Spinal cord (tissue), 10 donors: ENCODE measurements at places on chromosomes 7 and 10. TPM values are rescaled to one million over a fixed set of nuclear protein-coding genes. Genes with fewer than 3 reads are reported as not detected.
A peak's percentile ranks its signal among the peaks of the same experiment; 100 is the strongest.

DNA sequence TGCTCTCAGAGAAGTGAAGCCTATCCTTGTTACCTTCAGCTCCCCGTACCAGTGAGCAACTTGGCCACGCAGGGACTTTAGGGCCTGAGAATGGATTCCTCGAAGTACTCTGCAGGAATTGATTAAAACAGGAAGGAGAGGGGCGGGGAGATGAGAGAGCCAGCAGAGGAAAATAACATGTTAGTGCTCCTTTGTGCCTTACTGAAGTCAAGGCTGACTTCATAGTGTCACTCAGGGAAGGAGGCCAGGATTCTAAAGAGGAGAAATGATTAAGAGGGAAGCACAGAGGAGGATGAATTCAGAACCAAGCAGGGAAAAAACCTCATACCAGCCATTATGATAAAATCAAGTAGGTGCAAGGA, 195.6 kb upstream of the RHOBTB1 start:
- H3K27me3 ChIP-seq: no peaks in the 10 kb centered on the region
- H3K4me3 ChIP-seq: no peak overlapping the region
- DNase-seq: no peak
- H3K4me1 ChIP-seq: no peaks in the 10 kb centered on the region
- H3K27ac ChIP-seq: no peak overlapping the region

GPR22 gene
- 5.1 TPM for total RNA-seq

DNA sequence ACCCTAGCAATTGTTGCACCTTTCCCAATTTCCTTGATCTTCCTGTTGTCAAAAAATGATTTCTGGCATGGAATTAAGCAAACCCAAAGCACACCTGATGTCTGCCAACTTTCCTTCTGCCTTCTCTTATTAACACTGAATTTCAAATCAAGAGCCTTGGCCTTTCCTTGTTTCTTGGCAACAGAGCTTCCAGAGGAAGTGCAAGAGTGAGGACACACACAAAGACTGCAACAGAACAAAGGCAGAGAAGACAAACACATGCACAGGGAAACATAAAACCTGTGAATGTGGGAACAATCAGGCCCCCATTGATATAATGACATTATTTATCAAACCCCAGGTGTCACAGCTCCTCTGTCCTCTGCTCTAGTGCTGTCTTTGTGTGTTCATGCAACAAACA, 73.0 kb upstream of the IL6 start:
- no peak overlapping the region for H3K27ac ChIP-seq
- no peaks in the 10 kb centered on the region for H3K36me3 ChIP-seq
- no peaks in the 10 kb centered on the region for H3K4me1 ChIP-seq
- H3K27me3 ChIP-seq: no peaks in the 10 kb centered on the region
- peak; percentile 79 for DNase-seq

GRCh38 chr7:49791088-49791741, 17.8 kb downstream of the VWC2 start:
- DNase-seq: peak; percentile 78
- no peak overlapping the region for H3K4me3 ChIP-seq
- no peak overlapping the region for H3K27ac ChIP-seq

GRCh38 chr10:63744060-63744941, 223.1 kb downstream of the REEP3 start:
- no peak overlapping the region for H3K27ac ChIP-seq
- H3K36me3 ChIP-seq: no peaks in the 10 kb centered on the region
- H3K4me3 ChIP-seq: no peak overlapping the region
- H3K27me3 ChIP-seq: no peaks in the 10 kb centered on the region
- H3K4me1 ChIP-seq: no peaks in the 10 kb centered on the region

DNA sequence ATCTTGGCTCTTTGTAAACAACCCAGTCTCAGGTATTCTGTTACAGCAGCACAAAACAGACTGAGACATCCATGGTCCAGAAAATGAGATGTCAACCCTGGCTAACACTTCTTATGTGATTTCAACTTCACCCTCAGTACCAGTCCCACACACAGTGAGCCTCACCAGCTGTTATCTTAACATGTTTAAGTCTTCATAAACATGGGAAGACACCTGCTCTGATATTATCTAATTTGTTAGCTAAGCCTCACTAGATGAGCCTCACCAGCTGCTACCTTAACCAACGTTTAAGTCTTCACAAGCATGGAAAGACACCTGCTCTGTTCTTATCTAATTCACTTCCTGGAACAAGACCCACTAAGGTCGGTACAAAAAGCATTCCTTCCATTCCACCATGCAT, 130.8 kb downstream of the CALN1 start:
- no peak overlapping the region for H3K27ac ChIP-seq
- H3K4me3 ChIP-seq: no peak overlapping the region
- H3K36me3 ChIP-seq: no peaks in the 10 kb centered on the region
- DNase-seq: no peak
- no peaks in the 10 kb centered on the region for H3K27me3 ChIP-seq
- H3K4me1 ChIP-seq: no peaks in the 10 kb centered on the region

- H3K36me3 ChIP-seq: no peaks in the 10 kb centered on the region
- H3K4me3 ChIP-seq: no peak overlapping the region
- no peaks in the 10 kb centered on the region for H3K27me3 ChIP-seq
- DNase-seq: no peak
- H3K27ac ChIP-seq: no peak overlapping the region
Observed at GRCh38 chr10:121260377-121260776, 337.9 kb downstream of the FGFR2 start.

- no peak overlapping the region for H3K27ac ChIP-seq
- H3K36me3 ChIP-seq: peaks cover 67% of the 10 kb centered on the region
- peaks cover 61% of the 10 kb centered on the region for H3K4me1 ChIP-seq
- H3K4me3 ChIP-seq: no peak overlapping the region
- H3K27me3 ChIP-seq: peaks cover 6% of the 10 kb centered on the region
Observed at GRCh38 chr7:128835790-128836641, 5.8 kb downstream of the FLNC start.

ATE1 gene
- 60.7 TPM for total RNA-seq

WAPL gene
- total RNA-seq: 57.0 TPM

- H3K27ac ChIP-seq: no peak overlapping the region
- no peaks in the 10 kb centered on the region for H3K36me3 ChIP-seq
- peaks cover 11% of the 10 kb centered on the region for H3K27me3 ChIP-seq
- H3K4me3 ChIP-seq: no peak overlapping the region
- peaks cover 19% of the 10 kb centered on the region for H3K4me1 ChIP-seq
Observed at GRCh38 chr7:25669281-25669781, 441.0 kb upstream of the NPVF start.

ADAMTS14 gene
- 4.7 TPM for total RNA-seq

DNA sequence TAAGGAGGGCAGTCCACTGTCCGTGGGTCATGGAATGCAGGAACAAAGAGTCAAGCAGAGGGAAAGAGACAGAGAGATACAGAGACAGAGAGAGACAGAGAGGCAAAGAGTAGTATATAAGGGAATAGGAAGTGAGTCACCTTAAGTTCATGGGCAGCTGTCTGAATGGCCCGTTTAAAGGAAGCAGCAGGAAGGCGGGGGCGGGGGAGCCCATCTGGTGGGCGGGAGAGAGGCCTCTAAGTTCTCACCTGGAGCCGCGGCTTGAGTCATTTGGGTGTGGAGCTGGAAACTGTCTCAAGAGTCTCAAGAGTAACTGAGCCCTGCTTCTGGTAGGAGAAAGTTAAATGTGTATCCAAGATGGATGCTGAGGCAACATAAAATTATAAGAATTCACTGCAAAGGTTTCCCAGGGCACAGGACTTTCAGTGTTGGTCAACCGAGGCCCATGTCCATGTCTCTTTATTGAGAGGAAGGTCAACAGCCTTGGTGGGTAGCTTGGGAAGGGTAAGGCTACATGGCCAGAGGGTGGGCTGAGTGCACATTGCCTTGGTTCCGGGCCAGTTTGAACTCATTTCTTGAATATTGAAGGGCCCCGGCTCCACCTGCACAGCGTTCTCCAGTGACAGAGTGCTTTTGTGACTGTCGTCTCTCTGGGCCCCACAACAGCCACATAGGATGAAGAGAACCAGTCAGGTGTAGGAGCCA, 85.5 kb upstream of the CACUL1 start:
- DNase-seq: no peak
- no peaks in the 10 kb centered on the region for H3K4me1 ChIP-seq
- H3K36me3 ChIP-seq: peaks cover 3% of the 10 kb centered on the region

GHRHR gene
- total RNA-seq: 2.7 TPM

- H3K27ac ChIP-seq: no peak overlapping the region
- no peaks in the 10 kb centered on the region for H3K4me1 ChIP-seq
- no peaks in the 10 kb centered on the region for H3K36me3 ChIP-seq
- H3K4me3 ChIP-seq: no peak overlapping the region
- H3K27me3 ChIP-seq: no peaks in the 10 kb centered on the region
- no peak for DNase-seq
Observed at GRCh38 chr10:52297747-52298146, 16.3 kb upstream of the DKK1 start.

DNA sequence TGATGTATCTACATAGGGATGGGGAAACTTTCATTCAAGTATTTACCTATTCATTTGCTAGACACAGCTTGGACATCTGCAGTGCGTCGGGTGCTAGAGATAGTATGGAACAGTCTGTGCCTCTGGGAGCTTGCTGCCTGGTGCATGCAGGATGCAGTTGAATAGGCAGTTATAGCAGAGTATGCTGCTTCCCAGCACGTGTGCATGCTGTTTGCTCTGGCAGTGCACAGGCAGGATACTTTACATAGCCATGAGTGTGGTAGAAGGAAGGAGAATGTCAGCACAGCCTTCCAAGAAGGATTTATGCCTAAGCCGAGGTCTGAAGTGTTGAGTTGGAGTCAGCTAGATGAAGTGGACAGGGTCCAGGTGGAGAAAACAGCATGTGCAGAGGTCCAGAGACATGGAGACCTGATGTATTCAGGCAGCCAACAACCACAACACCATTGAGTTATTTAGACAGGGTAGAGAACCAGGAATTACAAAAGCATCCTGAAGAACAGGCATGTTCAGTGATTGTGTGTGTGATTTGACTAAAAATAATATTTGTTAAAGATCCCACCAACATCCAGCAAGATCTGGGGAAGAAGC, 8.1 kb downstream of the MAP3K8 start:
- DNase-seq: peak; percentile 34
- H3K27ac ChIP-seq: no peak overlapping the region
- H3K4me3 ChIP-seq: no peak overlapping the region
- H3K27me3 ChIP-seq: no peaks in the 10 kb centered on the region

PRSS37 gene
- not detected for total RNA-seq

C10orf143 gene
- total RNA-seq: 2.2 TPM

- peaks cover 60% of the 10 kb centered on the region for H3K36me3 ChIP-seq
- no peak for DNase-seq
Observed at GRCh38 chr7:6121141-6121540, 90.0 kb downstream of the ANKRD61 start.

DNA sequence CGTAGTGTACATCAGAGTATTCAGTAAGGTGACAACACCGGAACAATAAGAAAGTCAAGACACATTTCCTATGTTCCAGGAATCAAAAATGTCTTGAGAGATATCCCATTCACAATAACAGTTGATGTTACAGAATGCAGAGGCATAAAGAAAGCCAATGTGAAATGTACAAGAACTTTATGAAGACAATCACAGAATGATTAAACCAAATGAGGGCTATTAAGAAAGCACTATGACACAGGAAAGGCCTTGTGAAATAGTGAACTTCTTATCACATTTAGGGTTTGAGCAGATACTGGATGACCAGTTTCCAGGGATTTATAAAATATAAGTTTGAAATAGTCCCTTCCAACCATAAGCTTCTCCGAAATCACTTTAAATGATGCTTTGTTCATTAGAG, 52.7 kb downstream of the VWDE start:
- no peaks in the 10 kb centered on the region for H3K36me3 ChIP-seq
- no peaks in the 10 kb centered on the region for H3K4me1 ChIP-seq
- no peak overlapping the region for H3K27ac ChIP-seq
- no peak for DNase-seq
- H3K27me3 ChIP-seq: no peaks in the 10 kb centered on the region
- H3K4me3 ChIP-seq: no peak overlapping the region

DNA sequence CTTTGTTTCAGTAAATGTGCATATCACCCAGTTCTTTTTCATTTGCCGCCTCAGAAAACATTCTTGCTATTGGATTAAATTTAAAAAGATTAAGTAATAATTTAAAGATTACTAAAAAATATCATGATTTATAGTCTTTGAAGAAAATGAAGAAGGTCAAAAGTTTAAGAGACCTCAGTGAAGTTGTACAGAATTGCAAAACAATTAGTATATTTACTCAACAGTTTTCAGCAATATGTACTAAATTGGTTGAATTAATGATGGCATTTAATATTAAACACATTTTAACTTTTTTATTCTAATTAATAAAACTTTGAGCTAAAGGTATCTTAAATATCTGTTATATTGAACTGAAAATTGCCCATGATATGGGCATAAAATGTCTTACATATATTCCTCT, 49.9 kb upstream of the KLF6 start:
- no peaks in the 10 kb centered on the region for H3K36me3 ChIP-seq
- H3K4me3 ChIP-seq: no peak overlapping the region
- H3K27me3 ChIP-seq: no peaks in the 10 kb centered on the region
- peaks cover 4% of the 10 kb centered on the region for H3K4me1 ChIP-seq
- DNase-seq: no peak

TFAM gene
- total RNA-seq: 34.1 TPM

TLX1 gene
- total RNA-seq: not detected

UPK3BL2 gene
- total RNA-seq: 10.4 TPM

DNA sequence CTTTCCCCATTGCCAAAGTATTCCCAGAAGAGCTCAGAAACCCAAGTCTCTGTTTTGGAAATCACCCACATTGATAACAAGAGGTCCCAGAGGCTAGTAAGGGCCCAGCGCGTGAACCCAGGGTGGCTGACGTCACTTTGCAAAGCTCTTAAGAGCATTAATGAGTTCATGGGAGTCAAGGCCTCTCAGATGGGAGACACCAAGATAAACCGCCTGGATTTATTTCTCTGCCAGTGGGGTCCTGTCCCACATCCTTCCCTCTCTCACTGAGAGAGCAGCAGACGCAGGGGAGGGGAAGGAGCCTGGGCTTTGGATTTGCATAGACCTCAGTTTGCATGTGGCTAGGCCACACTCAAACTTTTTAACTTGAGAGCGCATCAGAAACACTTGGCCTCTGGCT, 184.8 kb upstream of the PDE1C start:
- H3K4me3 ChIP-seq: no peak overlapping the region
- H3K4me1 ChIP-seq: peaks cover 5% of the 10 kb centered on the region
- no peaks in the 10 kb centered on the region for H3K36me3 ChIP-seq
- H3K27ac ChIP-seq: no peak overlapping the region
- no peaks in the 10 kb centered on the region for H3K27me3 ChIP-seq
- no peak for DNase-seq

GRCh38 chr10:72087969-72088888, at the start of gene SPOCK2:
Gene SPOCK2, minus strand, starts transcription at chr10:72088551. Its CDS starts 223 bp downstream, at chr10:72088328.
- H3K27ac ChIP-seq: peak within 1 kb of the TSS; percentile 88
- DNase-seq: no peak
- peak within 1 kb of the TSS; percentile 60 for H3K4me3 ChIP-seq

DNA sequence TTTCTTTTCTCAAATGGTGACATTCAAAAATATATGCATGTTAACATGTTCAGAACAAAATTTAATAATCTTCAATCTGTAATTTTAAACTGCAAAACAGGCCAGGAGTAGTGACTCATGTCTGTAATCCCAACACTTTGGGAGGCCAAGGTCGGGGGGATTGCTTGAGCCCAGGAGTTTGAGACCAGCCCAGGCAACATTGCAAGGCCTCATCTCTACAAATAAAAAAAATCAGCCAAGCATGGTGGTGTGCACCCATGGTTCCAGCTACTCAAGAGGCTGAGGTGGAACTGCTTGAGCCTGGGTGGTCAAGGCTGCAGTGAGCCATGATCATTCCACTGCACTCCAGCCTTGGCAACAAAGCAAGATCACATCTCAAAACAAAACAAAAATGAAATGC, 394.3 kb downstream of the PARD3 start:
- H3K4me1 ChIP-seq: no peaks in the 10 kb centered on the region
- no peak overlapping the region for H3K4me3 ChIP-seq
- no peaks in the 10 kb centered on the region for H3K27me3 ChIP-seq
- H3K36me3 ChIP-seq: no peaks in the 10 kb centered on the region
- H3K27ac ChIP-seq: no peak overlapping the region
- DNase-seq: no peak
